ENCODE measurements at places on chromosomes 3 and 15. TPM values are rescaled to one million over a fixed set of nuclear protein-coding genes. Genes with fewer than 3 reads are reported as not detected.

DNA sequence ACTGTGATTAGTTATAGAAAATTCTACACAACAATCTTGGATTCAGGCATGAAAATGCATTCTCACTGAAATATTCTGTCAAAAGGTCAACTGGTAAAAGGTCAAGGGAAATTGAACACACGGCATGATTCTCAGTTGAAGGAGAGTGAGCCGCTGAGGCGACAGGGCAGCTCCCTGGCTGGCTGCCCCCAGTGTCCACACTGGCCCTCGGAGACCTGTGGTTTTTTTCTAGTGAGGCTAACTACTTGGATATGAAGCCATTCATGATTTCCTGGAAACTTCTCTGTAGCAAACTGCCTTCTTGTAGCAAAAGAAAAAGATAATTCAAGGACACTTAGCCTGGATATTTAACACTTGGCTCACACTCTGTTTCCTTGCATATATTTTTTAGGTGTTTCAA, 37.2 kb downstream of the AADACL2 start:
- DNase-seq: no peak

DNA sequence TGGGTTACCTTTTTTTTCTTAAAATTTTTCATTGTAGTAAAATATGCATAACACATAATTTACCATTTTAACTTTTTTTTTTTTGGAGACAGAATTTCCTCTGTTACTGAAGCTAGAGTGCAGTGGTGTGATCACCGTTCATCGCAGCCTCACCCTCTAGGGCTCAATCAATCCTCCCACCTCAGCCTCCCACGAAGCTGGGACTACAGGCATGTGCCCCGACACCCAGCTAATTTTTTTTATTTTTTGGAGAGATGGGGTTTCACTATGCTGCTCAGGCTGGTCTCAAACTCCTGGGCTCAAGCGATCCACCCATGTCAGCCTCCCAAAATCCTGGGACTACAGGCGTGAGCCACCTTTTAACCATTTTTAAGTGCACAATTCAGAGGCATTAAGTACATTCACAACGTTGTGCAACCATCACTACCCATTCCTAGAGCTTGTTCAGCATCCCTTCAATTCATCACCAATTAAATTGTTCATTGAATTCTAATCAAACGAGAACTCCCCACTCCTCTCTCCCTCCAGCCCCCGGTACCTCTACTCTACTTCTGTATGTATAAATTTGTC, 44.6 kb downstream of the BHLHE40 start:
- DNase-seq: no peak

- DNase-seq: no peak
Observed at GRCh38 chr3:168053115-168053514, 42.6 kb downstream of the GOLIM4 start.

GRCh38 chr3:197758512-197758911, 8.8 kb downstream of the FYTTD1 start:
- DNase-seq: no peak

- DNase-seq: no peak
Observed at GRCh38 chr3:9649791-9650521, 651 bp downstream of the MTMR14 start.

GRCh38 chr15:68808091-68808490, 12.6 kb downstream of the ANP32A start:
- no peak for DNase-seq

DNA sequence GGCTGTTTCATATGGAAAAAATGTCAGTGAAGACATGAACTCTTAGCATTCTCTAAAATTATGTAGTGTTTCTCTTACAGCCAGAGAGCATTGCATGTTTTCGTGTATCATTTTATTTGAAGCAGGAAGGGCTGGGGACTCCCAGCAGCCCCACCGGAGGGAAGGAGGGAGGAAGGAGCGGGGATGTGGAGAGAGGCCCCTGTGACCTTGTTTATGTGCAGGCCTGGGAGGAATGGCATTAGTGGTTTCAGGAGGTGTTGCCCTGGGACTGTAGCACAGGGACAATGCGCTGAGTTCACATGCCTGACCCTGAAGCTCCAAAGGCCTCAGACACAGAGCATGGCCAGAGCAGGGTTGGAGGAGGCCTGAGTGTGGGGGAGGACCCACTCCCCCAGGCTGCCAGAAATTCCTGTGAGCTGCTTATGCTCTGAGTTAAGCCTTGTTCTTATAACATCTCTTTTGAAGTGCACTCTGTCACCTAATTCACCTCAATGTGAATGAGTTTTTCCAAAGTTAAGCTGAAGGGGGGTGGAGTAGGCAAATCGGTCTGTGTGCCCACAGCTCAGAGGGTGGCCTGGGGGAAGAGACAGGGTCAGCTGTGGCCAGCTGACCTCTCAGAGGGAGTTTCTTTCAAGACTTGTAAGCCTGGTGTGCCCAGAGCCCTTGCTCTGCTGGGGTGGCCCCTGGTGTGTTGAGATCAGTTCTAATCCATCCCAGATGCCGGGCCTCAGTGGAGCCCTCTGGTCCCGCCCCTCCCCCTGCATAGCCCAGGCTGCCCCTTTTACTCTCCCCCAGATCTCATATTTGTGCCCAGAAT, 3.9 kb upstream of the RNU6-1 start:
- no peak for DNase-seq

Gene ADAMTSL3
- 5.8 TPM for total RNA-seq

DNA sequence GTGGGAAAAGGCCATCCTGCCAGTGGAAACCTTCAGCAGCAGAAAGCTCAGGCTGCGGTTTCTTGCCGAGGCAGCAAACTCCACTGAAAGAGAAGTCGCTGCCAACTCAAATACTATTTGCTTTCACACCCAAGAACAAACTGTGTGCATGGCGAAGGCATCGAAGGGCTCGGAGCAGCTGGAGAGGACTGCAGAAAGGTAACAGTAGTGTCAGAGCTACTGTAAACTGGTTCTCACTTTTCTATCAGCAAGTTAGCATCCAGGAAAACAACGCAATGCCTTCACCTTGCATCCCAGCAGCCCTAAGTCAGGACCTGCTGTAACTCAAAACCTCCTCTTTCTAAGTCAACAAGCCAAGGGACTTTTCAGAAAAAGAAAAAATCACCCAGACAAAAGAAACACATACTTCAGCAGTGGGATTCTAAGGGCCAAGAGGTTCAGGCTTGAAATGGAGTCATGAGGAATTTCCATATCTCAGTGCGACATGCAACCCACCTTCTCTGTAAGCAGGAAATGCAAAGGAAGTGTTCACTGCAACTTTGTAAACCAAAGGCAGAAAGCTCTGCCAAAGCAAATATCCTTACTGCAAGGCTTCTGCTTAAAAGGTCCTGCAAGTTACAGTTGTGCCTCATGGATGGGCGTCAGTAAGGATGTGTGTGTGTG, 193.5 kb downstream of the FOXP1 start:
- DNase-seq: no peak

Gene USF3
- 15.1 TPM for total RNA-seq

DNA sequence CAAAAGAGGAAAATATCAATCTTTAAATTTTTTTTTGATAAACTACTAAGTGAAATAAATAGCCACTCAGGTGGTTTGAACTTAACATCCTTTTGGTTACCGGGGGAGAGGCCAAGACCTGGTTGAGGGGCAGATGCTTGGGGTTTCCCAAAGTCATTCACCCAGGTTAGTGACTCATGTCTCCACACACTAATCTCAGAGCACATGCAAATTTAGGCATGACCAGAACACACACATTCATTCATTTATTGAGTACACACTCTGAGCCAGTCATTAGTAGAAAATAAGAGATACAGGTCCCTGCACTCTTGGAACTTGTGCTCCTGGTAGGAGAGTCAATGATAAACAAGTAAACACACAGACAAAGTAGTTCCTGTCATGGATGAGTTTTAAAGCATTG, 7.3 kb downstream of the ILDR1 start:
- no peak for DNase-seq

Gene RNU6-1
- not detected for total RNA-seq

Gene C3orf85
- not detected for total RNA-seq

GRCh38 chr15:74258456-74259291, 22.5 kb downstream of the CCDC33 start:
- no peak for DNase-seq

Gene MOBP
- total RNA-seq: not detected

- DNase-seq: no peak
Observed at GRCh38 chr15:58598829-58599210, 150.7 kb downstream of the ADAM10 start.

Gene ITGB5
- 339 TPM for total RNA-seq

GRCh38 chr15:63251701-63252100, 25.7 kb upstream of the APH1B start:
- DNase-seq: no peak

All from mesenteric fat pad (tissue), 1 donor.